ENCODE measurements at places on chromosomes 6 and 20. TPM values are rescaled to one million over a fixed set of nuclear protein-coding genes. Genes with fewer than 3 reads are reported as not detected.

The ADGRG6 gene
- total RNA-seq, result 3.0 TPM

The LY86 gene
- not detected for total RNA-seq

The PAX1 gene
- not detected for total RNA-seq

The AAR2 gene
- 65.5 TPM for total RNA-seq

DNA sequence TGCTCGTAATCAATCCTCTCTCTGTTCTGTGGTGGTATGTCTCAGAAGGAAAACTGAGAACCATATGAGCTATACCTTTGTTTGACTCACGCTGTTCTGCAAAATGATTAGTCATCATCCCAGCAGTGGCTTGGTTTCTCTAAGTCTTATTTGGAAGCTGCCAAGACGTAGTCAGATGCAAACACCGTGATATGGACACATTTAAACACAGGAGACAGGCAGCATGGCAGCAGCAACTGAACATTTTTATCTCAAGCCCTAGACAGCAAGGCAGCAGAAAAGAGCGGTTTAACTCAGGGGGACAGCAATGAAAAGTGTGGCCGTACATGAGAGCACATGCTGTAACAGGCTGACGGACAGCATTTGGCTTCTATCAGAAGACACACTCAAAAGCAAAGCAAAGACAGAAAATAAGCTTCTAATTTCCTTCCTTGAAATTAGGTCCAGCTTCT is 1295.1 kb downstream of the EPHA7 start:
- peaks cover 10% of the 10 kb centered on the region for H3K4me1 ChIP-seq
- H3K27me3 ChIP-seq, result no peaks in the 10 kb centered on the region
- H3K4me3 ChIP-seq, result no peak overlapping the region
- no peaks in the 10 kb centered on the region for H3K36me3 ChIP-seq
- DNase-seq, result peak; percentile 22

DNA sequence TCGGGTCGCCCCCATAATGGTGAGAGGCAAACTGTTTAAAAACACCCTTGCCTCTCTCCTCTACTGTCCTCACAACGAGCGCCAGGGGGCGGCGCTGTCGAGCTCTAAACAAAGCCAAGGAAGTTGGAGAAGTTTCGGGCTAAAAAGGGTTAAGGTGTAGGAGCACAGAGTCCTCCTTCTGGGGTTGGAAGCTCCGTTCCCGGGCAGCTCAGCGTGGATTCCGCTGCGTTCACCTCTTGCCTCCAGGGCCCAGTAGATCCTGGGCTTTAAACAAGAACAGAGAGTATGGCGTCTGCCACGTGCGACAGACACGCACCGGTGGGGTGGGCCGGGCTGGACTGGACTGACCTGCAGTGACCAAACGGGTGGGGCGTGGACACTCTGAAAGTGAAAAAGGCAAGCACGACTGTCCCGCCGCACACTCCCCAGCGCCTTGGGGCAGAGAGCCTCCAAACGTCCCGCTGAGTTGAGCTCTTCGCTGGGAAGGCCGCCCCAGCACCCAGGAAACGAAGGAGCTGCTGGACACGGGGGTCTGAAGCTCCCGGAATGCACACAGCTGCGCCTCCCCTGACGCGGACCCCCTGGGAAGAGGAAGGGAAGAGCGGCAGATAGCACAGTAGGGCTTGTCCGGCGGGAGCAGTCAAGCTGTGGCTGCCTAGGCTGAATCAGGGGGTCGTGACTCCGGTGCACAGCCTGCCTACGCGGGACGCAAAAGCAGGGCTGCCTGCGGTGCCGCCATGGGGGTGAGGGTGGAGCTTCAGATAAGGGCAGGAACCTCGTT is 1.6 kb upstream of the THBD start:
- H3K27me3 ChIP-seq, result no peaks in the 10 kb centered on the region
- H3K4me3 ChIP-seq, result no peak overlapping the region
- no peak for DNase-seq
- H3K4me1 ChIP-seq, result no peaks in the 10 kb centered on the region

DNA sequence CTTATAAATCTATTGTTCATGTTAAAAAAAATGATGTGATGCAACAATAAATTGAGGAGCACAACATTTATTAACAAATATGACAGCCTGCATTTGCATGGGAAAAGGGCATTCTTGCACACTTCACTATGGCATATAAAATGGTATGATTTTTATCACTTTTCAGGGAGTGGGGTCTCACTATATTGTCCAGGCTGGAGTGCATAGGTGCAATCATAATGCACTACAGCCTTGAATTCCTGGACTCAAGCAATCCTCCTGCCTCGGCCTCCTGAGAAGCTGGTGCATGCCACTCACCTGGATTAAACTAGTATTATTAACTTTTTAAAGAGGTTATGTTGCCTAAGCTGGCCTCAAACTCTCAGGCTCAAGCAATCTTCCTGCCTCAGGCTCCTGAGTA is 11.4 kb downstream of the NUP43 start:
- H3K27ac ChIP-seq, result no peak overlapping the region
- no peak for DNase-seq
- H3K27me3 ChIP-seq, result no peaks in the 10 kb centered on the region
- peaks cover 57% of the 10 kb centered on the region for H3K36me3 ChIP-seq
- no peaks in the 10 kb centered on the region for H3K4me1 ChIP-seq

- H3K27ac ChIP-seq, result no peak overlapping the region
- H3K27me3 ChIP-seq, result no peaks in the 10 kb centered on the region
- H3K36me3 ChIP-seq, result no peaks in the 10 kb centered on the region
- no peak overlapping the region for H3K4me3 ChIP-seq
- H3K4me1 ChIP-seq, result peaks cover 5% of the 10 kb centered on the region
Observed at GRCh38 chr20:19594896-19595295, 163.2 kb upstream of the RIN2 start.

DNA sequence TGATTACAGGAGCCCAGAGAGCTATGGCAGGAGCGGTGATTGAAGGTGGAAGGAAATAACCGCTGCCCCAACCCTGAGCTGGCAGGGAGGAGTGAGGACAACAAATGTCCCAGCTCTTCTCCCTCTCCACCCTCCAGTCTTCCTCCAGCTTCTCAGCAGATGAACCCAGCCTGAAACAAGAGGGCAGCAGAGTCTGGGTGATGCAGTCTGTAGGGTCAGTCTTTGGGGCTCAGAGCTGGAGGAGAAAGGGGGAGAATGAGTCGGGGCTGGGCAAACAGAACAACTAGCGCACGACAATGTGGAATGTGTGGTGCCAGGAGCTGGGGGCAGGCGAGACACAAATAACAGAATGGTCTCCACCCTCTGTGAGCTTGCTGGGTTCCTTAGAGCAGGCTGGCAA is 4.5 kb upstream of the GUCA1A start:
- peaks cover 2% of the 10 kb centered on the region for H3K27me3 ChIP-seq
- no peak overlapping the region for H3K4me3 ChIP-seq
- no peak overlapping the region for H3K27ac ChIP-seq
- DNase-seq, result no peak
- no peaks in the 10 kb centered on the region for H3K36me3 ChIP-seq
- H3K4me1 ChIP-seq, result no peaks in the 10 kb centered on the region

DNA sequence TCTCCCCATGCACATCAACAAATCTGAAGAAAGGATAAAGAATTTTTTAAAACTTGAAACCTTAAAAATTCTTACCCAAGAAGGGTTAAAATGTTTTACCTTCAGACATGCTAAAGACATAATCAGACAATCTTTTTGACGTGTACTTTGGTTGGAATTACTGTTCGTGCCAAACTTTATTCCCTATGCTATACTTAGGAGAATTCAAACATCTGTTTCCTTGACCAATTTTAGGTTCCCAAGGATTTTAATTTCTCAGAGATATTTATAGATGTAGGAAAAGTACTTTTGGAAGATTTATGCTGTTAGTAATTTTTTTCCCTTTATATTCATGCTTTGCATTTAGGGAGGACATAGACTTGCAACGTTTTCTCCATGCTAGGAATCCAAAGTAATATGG is 108.4 kb downstream of the AFG1L start:
- H3K36me3 ChIP-seq, result 0 out of 2 replicates have a peak, but pooled peaks cover 2% of the 10 kb centered on the region
- no peak overlapping the region for H3K4me3 ChIP-seq
- H3K4me1 ChIP-seq, result no peaks in the 10 kb centered on the region
- DNase-seq, result no peak
- H3K27ac ChIP-seq, result no peak overlapping the region

GRCh38 chr20:61560361-61560853 is 308.3 kb downstream of the CDH4 start:
- no peak overlapping the region for H3K4me3 ChIP-seq
- H3K27ac ChIP-seq, result no peak overlapping the region
- H3K27me3 ChIP-seq, result peaks cover 23% of the 10 kb centered on the region

DNA sequence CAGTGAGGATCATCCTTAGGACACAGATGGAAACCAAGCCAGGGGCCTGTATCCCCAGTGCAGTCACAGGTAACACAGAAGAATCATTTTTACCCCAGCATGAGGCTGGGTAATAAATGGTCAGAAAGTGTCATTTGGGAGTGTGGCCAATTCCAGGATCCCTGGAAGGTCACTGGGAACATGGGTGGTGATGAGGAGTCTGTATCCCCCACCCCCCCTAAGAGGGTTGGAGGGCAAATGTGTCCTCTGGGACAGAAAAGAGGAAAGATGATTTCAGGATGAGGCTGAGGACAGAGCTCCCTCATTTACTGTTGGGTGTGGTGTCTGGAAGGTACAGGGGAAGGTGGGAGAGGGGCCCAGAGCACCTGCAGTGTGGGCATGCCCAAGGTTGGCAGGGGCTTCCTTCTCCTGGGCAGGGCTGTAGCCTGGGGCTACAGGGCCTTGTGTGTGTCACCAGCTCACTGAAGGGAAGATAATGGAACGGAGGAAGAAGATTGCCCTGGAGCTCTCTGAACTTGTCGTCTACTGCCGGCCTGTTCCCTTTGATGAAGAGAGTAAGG is 34.5 kb downstream of the PLCG1 start:
- DNase-seq, result no peak
- no peaks in the 10 kb centered on the region for H3K27me3 ChIP-seq
- no peaks in the 10 kb centered on the region for H3K4me1 ChIP-seq
- no peak overlapping the region for H3K27ac ChIP-seq
- H3K36me3 ChIP-seq, result peaks cover 91% of the 10 kb centered on the region

DNA sequence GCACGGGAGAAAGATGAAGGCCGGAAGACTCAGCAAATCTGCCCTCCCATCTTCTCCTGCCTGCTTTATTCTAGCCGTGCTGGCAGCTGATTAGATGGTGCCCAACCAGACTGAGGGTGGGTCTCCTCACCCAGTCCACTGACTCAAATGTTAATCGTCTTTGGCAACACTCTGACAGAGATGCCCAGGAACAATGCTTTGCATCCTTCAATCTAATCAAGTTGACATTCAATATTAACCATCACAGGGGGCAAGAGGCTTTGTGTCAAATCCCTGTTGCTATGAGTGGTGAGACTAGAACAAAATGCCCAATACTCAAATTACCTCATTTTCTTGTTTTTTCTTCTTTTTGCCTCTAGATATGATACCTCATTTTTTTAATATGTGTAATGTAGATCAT is 27.4 kb upstream of the PLAGL1 start:
- no peak for DNase-seq
- H3K27me3 ChIP-seq, result 0 out of 2 replicates have a peak, but pooled peaks cover 5% of the 10 kb centered on the region
- no peak overlapping the region for H3K4me3 ChIP-seq
- H3K36me3 ChIP-seq, result no peaks in the 10 kb centered on the region

GRCh38 chr6:27864906-27865849 is 47.0 kb downstream of the OR2B2 start:
- H3K27ac ChIP-seq, result peak overlapping the region; percentile 84
- DNase-seq, result peak; percentile 68
- H3K4me3 ChIP-seq, result peak overlapping the region; percentile 51
- no peaks in the 10 kb centered on the region for H3K4me1 ChIP-seq

DNA sequence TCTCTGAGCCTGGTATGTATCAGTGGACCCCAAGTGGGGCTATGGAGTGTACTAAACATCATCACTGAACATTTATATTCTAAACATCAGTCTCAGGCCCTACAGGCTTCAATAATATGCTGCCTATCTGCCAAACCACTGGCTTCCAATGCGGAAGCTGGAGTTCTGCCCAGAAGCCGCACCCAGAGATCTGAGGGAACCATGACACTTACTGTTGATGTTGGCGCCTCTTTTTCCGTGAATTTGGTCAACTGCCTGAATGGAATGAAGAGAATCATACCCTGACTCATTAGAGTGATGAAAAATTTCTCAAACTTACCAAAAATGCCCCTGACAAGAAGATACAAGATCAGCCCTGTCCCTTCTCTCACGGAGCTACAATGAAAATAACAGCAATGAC is 66.2 kb downstream of the SLC22A23 start:
- no peak overlapping the region for H3K27ac ChIP-seq
- no peak overlapping the region for H3K4me3 ChIP-seq
- H3K36me3 ChIP-seq, result no peaks in the 10 kb centered on the region
- no peak for DNase-seq
- no peaks in the 10 kb centered on the region for H3K4me1 ChIP-seq

- no peak for DNase-seq
- no peaks in the 10 kb centered on the region for H3K36me3 ChIP-seq
- H3K4me1 ChIP-seq, result peaks cover 8% of the 10 kb centered on the region
- H3K27ac ChIP-seq, result no peak overlapping the region
Observed at GRCh38 chr6:35139470-35139869, 1.7 kb downstream of the TCP11 start.

DNA sequence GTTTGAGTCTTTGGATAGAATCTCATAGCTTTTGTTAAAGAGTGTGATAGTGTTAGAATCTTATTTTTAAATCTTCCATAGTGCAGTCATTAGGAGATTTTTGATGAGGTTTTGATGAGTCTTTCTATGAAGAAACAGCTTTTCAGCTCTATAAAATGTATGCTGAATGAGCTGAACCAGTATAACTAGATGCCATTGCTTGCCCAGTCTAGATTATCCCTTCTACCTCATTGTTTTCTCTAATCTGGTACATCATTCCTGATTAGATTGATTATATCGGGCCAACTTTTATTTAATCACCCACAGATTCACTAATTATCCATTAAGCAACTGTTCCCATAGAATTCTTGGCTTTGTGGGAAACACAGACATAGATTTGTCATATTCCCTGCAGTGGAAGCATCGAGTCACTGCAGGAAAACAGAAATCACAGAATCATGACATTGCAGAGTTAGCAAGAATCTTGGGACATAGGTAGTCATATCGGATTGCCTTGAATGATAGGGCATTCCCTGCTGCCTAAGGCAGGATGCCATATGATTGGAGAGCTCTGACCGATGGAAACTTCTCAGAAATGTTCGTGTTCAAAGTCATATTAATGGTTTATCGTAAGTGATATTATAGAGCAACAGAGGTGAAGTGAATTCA is 882.7 kb upstream of the FLRT3 start:
- no peaks in the 10 kb centered on the region for H3K4me1 ChIP-seq
- no peaks in the 10 kb centered on the region for H3K36me3 ChIP-seq
- no peak overlapping the region for H3K27ac ChIP-seq
- H3K27me3 ChIP-seq, result no peaks in the 10 kb centered on the region
- no peak for DNase-seq
- H3K4me3 ChIP-seq, result no peak overlapping the region

GRCh38 chr20:48826069-48826468 is 1.7 kb downstream of the PREX1 start:
- peak overlapping the region; percentile 97 for H3K4me3 ChIP-seq
- H3K4me1 ChIP-seq, result peaks cover 17% of the 10 kb centered on the region
- peak overlapping the region; percentile 14 for H3K27ac ChIP-seq

GRCh38 chr6:165745492-165745891 is 82.5 kb upstream of the PDE10A start:
- no peak overlapping the region for H3K4me3 ChIP-seq
- no peaks in the 10 kb centered on the region for H3K36me3 ChIP-seq
- H3K4me1 ChIP-seq, result no peaks in the 10 kb centered on the region
- no peak overlapping the region for H3K27ac ChIP-seq

Data from SJCRH30 (cell line).